ENCODE measurements at places on chromosomes 1 and 21.
A peak's percentile ranks its signal among the peaks of the same experiment; 100 is the strongest.

DNA sequence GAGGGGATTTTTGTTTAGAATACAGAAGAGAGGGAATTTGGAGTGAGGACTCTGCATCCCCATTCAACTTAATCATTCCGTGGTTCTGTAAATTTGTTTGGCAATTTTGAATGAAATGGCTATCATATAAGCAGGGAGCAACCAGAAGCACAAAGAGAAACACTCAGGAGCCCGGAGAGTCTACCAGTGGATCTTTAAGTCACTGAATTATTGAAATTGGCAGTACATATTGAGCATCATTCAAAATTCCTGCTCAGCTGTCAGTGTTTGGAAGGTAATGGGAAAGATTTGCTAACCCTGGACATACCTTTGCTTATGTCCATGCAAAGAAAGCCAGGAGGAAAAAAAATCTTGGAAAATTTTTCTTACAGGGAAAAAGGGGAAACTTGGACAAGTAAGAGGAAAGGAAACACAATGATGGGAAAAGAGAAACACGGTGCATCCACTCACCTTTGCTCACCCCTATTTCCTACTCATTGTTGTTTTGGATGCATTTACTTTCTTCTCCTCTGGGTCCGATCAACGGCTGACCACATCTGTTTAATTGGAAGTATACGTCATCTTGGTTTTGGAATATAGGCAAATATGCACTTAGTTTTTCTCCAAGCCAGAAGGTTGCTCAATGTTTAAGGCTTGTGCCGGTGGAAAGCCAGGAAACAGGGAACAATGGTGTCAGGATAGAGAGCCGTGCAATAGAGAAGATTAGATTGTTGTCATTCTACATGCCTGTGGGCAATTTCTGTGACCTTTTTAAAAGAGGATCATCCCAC, 243.0 kb upstream of the LYPLAL1 start:
- no peak for DNase-seq

GRCh38 chr21:44571296-44571695, 2.2 kb upstream of the KRTAP10-4 start:
- no peak for DNase-seq

GRCh38 chr1:35708441-35708921, 10.2 kb downstream of the C1orf216 start:
- peak; percentile 21 for DNase-seq

DNA sequence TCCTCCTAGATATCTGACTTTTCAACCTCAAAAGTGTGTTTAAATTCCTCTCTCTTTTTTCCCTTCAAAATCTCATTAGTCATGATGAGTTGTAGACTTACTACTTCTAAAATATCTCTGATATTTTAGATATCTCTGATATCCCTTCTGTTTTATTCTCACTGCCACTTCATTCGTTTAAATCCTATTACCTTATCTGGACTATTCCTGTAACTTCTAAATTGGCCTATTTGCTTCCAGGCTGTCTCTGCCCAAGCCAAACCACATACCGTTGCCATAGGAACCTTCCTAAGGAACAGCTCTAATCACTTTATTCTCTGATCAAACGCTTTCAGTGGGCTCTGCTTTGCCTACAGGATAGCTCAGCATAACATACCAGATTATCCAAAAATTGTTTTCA, 333.1 kb upstream of the CHRM3 start:
- no peak for DNase-seq

- DNase-seq = no peak
Measured at GRCh38 chr1:63843884-63844283, 70.1 kb downstream of the ROR1 start.

- no peak for DNase-seq
Measured at GRCh38 chr1:29716306-29716705, 480.0 kb downstream of the PTPRU start.

- DNase-seq = peak; percentile 80
Measured at GRCh38 chr1:227945891-227946623, 1.7 kb downstream of the WNT9A start.

DNA sequence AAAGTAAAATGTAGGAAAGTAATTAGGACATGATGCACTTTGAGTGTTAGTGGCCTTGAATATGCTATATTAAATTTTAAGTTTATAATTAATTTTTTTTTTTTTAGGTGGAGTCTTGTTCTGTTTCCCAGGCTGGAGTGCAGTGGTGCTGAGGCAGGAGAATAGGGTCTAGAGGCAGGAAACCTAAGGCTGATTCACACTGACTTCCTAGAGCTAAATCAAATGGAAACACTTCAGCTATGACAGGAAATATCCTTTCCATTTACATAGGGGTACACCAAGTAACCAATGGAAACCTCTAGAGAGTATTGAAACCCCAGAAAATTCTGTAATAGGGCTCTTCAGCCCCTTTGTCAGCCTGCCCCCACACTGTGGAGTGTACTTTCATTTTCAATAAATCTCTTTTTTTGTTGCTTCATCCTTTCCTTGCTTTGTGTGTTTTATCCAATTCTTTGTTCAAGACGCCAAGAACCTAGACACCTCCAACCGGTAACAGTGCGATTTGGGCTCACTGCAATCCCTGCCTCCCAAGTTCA, 17.9 kb upstream of the THRAP3 start:
- no peak for DNase-seq

All from NCI-H524 (cell line).